NCI-H146 (cell line): ENCODE measurements at places on chromosomes 16 and 17.

DNA sequence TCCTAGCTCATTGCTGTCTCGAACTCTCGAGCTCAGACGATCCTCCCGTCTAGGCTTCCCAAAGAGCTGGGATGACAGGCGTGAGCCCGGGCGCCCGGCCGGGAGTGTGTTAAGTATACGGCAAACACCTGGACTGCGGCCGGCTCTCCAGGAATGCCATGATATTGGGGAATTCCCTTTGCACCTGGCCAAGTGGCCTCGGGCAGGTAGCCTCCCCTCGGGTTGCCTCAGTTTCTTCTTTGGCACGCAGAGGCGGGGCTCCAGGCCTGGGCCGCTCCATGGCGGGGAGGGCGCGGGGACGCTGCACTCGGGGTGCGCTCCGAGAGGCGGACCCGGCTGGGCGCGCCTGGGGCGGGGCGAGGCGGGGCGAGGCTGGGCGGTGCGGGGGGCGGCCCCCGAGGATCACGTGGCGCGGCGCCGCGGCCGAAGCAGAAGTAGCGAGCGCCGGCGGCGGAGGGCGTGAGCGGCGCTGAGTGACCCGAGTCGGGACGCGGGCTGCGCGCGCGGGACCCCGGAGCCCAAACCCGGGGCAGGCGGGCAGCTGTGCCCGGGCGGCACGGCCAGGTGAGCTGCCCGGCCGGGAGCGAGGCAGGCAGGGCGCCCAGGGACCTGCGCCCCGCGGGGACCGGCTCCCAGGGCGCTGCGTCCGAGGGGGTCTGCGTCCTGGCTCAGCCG is at the start of gene PLCG2:
PLCG2 (plus strand) TSS at position 431 of the 675 bp plus-strand sequence. CDS start 6,699 bp downstream, outside the sequence.
- DNase-seq: peak; percentile 55

GRCh38 chr17:61849674-61850073 is 13.7 kb downstream of the BRIP1 start:
- no peak for DNase-seq

DNA sequence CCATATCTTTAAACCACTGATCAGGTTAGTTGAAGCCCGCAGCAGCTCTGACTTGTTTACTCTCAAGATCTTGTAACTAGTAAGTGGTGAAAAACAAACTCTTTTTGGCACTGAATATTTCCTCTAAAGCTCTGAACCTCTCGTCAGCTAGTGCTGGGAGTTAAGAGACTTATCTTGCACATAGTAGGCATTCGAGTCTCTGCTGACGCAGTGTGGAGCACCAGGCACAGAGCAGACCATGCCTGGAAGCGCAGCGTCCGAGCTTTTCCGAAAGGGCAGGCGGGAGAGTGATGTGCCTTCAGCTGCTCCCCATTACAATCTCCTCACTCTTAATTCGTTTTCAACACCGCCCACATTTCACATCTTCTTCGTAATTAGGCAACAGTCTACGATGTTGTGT is 63.0 kb downstream of the SMG6 start:
- no peak for DNase-seq

DNA sequence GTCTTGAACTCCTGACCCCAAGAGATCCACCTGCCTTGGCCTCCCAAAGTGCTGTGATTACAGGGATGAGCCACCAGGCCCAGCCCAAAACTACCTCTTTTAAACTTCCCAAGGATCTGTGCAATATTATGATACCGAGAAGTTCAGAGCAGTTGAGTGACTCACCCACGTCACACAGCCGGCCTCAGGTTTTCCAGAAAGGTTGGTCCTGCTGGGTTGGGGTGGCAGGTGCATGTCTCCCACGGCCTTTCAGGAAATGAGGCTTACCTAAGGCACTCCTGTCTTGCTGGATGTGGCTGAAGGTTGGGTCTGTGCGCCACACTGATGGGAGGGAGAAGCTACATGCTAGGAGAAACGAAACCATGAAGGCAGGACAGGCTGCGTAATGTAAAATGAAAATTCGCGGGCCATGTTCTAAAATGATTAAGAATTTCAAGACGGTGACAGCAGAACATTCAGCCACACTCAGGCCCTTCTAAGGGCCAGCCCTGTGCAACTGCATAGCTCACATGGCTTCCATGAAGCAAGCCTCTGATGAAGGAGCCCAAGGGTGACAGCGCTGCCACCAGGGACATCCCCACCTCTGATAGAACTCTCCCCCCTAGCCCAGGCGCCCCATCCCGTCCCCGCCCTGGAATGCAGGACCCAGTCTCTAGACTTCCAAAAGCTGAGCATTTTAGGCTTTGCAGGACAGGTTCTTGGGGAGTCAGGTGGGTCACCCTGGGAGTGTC is 6.6 kb upstream of the GLIS2 start:
- DNase-seq: no peak

- no peak for DNase-seq
Observed at GRCh38 chr17:37399265-37399803, 7.3 kb downstream of the ACACA start.

GRCh38 chr17:6096201-6097004 is 26.2 kb downstream of the WSCD1 start:
- no peak for DNase-seq

- no peak for DNase-seq
Observed at GRCh38 chr16:27228045-27228444, 24.7 kb downstream of the KDM8 start.

DNA sequence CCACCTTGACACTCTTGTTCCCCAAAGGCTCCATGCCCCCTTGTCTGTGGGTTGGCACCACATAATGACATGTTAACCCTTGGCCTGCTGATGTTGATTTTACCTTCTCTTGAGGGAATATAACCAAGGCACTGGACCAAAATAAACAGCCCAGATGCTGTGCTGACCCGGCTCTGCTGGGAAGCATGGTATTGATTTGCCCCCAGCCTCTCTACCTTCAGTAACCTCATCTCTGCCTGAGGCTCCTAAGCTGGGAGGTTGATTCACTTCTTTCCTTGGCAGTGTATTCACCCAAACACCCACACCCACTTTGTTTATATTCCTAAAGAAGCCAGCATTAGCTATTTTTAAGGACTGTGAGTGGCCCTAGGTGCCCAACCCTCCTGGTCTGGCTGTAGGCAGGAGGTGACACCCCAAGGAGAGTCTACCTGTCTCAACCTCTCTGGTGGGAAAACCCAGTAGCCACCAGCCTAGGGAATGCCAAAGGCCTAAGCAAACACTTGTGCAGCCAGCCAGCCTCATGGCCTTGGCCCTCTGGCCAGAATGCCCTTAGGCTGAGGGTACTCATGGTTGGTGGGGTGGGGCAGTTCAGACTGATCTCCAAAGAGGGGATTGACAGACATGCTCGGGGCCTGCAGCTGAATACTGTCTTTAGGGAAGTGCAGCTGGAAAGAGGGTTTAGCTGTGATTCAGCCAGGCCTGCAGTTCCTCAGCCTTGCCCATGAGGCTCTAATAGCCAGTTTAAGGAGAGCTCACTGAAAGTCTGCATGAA is 42.7 kb downstream of the GNAO1 start:
- DNase-seq: no peak

DNA sequence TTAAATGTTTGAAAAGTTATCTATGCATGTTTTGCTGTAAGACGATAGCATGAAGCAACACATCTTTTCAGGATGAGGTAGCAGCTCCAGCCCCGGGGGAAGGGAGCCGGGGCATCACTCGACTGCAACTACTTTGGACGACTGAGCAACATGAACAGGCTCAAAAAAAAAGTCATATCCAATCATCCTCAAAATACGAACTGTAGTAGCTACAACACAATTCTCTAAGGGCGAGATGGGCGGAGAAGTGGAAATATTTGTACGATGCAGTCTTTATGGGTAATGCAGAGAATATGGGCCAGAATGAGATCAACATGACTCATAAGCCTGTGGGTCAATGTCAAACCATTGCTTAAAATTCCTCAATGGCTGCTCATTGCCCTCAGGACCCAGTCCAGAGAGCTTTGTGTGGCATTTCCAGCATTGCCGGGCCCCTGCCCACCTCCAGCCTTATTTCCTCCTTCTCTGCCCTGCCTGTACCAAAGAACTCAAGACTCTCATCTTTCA is 17.7 kb upstream of the SMURF2 start:
- no peak for DNase-seq

- no peak for DNase-seq
Observed at GRCh38 chr16:17382949-17383863, 87.6 kb downstream of the XYLT1 start.

DNA sequence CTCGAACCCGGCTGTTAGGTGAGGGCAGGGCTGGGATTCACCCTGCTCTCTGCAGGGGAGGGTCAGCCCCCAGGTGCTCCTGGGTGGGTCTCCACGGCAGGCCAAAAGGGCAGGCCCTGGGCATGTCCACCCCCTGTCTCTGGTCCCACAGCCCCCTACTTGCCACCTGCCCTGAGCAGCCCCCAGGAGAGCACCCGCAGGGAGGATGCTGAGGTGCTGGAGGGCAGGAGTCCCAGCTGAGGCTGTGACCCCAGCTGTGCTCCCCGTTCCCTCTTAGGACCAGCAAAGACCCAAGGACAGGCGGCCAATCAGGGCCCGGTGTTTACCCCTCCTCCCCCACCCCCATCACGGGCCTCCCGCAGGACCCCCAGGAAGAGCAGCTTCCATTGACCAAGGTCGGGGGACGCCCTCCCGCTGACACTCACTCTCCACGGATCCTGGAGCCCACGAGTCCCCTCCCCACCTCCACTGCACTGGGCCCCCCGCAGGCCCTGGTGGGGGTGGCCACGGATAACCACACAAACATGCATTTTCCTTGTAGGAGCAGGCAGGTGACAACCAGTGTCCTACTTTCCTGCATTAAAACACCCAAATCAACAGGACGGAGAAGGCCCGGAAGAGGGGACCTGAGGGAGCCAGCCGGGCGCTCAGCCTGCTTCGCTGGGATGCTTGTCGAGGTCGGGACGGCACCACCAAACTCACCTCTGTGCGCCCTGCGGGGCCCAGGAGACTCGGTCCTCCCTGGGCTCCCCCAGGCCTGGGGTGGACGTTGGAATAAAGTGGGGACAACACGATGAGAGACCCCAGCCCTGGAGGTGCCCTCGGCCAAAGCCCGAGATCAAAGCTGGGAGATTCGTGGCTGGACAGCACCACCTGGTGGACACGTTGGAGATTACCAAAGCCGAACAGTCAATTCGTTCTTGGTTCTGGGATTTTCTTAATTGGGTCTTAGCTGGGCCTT is 22.5 kb upstream of the ENPP7 start:
- peak; percentile 29 for DNase-seq

DNA sequence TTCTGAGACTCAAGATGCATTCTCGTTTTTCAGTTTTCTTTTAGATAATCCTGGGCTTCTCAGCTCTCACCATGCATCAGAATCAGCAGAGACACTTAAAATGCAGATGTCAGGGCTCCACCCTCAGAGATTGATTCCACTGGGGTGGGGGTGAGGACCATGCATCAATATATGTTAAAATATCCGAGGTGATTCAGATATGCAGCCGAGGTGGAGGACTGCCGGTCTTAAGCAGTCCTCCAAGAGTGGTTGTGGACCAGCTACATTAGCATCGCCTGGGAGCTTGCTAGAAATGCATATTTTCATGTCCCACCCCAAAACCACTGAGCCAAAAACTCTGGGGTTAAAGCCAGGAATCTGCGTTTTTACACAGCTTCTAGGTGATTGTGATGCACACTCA is 501.3 kb downstream of the CDH13 start:
- DNase-seq: no peak

- no peak for DNase-seq
Observed at GRCh38 chr17:80449930-80450576, 26.4 kb downstream of the NPTX1 start.

DNA sequence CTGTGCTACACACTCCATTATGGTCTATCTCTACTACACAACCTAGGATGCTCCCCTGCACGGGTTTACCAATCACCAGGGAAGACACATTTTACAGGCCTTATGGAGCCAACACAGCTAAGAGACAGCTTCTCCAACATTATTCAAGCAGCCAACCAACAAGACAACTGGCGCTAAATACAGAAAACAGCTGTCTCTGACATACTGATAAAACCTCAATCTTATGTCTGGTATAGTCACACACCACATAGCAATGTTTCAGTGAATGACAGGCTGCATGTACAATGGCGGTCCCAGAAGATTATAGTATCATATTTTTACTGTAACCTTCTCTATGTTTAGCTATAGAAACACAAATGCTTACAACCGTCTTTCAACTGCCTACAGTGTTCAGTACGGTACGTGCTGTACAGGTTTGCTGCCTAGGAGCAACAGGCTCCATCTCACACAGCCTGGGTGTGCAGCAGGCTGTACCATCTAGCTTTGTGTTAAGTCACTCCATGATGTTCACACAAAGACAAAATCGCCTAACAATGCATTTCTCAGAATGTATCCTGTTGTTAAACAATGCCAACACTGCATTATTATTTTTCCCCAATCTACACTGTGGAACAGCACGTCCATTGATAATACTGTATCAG is 10.9 kb downstream of the USP22 start:
- no peak for DNase-seq

GRCh38 chr16:86406056-86406455 is 104.3 kb upstream of the FOXF1 start:
- DNase-seq: no peak

DNA sequence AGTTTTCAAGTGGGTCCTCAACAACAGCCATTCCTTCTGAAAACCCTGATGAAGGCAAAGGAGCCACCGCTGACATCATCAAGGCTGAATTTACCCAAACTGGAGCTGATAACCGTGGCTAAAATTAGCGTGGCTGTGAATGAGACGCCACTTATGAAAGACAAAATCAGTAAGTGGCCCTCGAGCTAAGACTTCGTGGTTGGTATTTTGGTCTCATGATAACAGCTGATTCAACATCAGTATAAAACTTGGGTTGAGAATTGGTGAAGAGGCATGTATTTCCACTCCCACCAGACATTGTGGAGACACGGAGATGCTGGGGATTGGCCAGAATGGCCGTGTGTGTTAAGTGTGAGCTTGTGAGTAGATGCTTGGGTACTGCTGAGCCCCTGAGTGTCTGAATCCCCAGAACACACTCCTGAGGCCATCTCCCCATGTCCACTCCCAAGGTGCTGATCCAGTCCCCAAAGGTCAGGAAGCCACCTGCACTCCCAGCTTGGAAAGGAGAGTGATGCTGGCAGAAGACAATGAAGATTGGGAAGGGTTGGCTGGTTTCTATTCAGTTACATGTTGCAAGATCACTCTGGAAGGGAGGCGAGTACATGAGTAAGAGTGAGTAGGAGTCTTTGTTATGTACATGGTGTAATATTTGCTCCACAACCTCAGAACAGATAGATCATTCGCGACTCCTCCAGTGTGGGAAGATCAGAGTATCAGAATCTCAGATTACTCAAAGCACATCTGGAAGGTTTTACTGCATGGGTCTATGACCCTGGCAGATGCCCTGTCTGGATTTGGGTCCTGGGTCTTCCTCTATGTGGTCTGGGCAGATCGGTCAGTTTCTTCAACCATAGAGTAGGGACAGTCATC is 207.7 kb downstream of the HS3ST3A1 start:
- no peak for DNase-seq

DNA sequence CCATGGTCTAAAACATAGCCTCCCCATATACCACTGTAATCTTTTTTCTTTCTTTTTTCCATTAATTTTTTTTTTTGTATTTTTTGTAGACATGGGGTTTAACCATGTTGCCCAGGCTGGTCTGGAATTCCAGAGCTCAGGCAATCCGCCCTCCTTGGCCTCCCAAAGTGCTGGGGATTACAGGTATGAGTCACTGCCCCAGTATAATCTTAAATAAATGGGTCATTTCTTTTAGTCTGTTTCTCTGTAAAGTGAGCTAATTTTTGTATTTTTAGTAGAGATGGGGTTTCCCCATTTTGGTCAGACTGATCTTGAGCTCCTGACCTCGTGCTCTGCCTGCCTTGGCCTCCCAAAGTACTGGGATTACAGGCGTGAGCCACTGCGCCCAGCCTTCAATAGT is 5.7 kb upstream of the NME1 start:
- DNase-seq: no peak

- no peak for DNase-seq
Observed at GRCh38 chr17:78844301-78845005, 3.8 kb upstream of the USP36 start.

- DNase-seq: peak; percentile 59
Observed at GRCh38 chr17:57243171-57243622, 13.1 kb upstream of the MSI2 start.
